ENCODE measurements at places on chromosomes 6 and 20. TPM values are rescaled to one million over a fixed set of nuclear protein-coding genes. Genes with fewer than 3 reads are reported as not detected.

- DNase-seq = no peak
Observed at GRCh38 chr6:57222743-57223077, 603 bp upstream of the RAB23 start.

DNA sequence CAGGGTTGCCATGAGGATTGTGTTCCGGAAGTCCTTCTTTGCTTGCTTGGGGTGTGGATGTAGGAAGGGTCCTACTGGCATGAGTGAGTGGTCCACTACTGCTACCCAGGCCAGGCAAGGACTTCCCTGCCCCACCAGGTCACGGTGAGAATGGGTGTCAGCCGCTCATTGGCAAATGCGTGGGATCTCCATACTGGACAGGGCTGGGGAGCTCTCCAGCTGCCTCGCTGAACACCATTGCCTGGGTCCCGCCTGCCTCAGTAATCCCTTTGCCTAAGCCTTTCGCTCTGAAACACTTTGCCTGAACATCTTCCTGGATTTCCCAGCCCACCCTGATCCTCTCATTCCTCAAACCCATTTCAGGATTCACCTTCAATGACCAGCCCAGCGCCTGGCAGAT lies 59.5 kb downstream of the CTCFL start:
- DNase-seq = no peak

Gene EYA2
- total RNA-seq = 0.74 TPM

DNA sequence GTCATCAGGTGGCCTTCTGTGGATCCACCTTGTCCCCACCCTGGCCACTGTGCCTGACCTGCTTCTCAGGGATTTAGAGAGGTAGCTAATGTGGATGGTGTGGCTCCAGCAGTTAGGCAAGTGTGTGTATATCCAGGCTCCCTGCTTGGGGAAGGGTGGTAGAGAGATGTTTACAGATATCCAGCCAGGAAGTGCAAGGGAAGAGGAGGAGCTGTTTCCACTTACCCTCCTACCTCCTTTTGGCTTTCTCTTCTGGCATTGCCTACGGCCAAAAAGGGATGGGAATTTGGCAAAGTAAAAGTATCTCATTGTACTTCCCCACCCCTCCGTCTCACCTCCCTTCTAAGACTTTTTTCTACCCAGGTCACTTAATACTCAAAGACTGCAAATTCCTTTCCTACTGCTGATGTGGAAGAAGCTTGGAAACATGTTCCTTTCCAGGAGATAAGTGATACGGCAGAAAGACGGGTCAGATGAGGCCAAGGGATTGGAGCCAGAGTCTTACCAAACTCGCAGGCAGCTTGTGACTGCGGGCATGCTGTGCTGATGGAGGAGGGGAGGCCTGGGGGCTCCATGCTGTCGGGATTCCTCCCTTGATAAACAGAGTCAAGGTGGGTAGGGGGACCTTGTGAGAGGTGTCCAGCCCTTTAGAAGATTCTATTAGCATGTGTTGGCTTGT lies 253.4 kb downstream of the PRL start:
- DNase-seq = no peak

Gene VGLL2
- total RNA-seq = not detected

Data from H9 (cell line).